ENCODE measurements at places on chromosomes 7 and 10.

DNA sequence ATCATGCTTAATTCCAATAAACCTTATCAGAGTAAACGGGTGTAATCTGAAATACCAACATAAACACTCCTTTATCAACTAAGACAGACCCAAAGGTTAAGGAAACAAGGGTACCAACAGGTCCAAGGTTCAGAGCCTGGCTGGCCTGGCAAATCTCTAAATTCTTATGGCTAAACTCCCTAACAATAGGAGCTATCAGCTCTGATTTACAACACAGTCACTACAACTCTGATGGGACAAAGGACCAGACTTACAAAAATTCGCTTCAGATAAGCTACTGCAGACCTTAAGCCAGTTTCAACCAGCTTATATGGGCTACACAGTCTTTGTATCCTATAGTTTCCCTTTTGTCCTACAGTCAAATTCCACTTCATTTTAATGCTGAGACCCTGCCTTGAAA, 381.9 kb downstream of the ZWINT start:
- DNase-seq = no peak

GRCh38 chr7:22292531-22292930, 64.4 kb downstream of the RAPGEF5 start:
- no peak for DNase-seq

DNA sequence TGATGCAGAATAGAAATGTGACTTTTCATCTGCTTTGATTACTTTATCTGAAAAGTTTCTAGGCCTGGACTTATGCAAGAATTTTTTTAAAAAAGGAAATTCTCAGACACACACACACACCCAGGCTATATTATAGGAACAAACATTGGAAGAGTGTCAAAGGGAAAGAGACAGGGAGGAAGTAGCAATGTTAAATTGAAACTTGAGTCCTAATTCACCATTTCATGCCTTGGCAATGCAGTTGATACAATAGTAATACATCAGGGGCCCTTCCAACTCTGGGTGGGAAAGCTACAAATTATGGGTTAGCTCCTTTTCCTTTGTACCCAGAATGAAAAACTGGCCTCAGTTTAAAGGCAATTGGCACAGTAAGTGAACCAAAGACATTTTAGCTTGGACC, 258.0 kb upstream of the LYZL1 start:
- no peak for DNase-seq

DNA sequence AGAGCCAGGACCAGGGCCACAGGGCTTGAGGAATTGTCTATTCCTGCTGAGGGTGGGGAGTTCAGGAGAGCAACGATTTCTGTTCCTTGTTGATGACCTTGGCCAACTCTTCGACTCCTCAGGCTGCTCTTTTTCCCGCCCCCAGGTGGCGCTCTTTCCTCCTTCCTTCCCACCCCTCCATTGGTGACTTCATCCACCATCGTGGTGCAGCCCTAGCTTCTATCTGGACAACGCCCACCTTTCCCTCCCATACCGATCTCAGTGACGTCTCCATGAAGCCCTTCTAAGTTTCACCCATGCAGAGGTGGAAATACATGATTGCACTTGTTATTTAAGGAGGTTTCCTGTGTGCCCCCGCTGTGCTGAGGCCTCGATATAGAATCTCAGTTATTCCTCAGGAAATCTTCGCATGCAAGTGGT, 22.1 kb upstream of the CARD11 start:
- DNase-seq = no peak

DNA sequence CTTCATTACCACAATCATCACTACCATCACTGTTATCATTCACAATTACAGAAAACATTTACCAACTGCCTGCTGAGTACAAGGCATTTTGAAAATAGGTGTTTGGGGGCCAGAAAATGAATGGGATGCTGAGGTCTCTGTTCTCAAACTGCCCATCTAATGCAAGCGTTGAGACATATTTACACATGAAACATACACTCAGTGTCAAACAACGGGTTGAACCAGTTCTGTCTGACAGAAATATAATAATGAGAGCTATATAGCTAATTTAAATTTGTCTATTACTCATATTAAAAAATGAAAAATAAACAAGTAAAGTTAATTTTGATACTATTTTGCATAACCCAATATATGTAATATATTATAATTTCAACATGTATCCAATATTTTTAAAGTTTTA, 303.1 kb downstream of the KCNMA1 start:
- no peak for DNase-seq

DNA sequence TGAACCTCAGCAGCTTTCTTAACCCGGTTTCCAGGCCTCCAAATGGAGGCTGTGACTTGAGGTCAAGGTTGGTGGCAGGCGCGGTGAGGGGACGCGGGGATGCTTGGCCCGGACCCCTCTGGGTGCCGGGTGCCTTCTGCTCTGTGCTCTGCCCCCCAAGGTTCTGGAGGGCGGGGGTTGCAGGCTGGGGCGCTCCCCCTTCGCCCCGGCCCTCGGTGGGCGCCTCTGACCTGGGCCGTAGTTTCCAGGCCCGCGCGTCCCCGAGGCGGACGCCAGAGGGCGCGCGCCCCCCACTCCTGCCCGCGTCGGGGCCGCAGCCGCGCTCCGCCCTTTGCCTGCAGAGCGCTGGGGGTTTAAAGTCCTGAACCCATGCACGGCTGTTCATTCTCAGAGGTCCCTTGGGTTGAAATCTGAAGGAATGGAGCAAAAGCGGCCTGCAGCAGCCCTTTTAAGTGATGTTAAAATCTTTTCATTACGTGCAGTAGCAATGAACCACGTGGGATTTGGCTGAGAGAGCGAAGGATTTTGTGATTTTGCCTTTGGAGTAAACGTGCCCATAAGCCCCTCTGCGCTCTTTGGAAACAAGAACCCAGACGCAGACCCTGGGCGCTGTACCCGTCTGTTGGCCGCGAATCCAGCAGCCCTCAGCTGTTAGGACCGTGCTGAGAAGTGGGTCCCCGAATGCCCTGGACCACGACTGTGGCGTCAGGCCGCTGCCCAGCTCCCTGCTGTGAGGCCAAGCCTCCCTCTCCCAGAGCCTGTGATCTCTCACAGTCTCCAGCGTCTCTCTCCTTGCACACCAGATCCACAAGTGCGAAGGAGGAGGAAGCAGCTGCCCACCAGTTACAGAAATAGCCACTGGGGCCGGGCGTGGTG, 135.0 kb downstream of the ACTR3B start:
- no peak for DNase-seq

DNA sequence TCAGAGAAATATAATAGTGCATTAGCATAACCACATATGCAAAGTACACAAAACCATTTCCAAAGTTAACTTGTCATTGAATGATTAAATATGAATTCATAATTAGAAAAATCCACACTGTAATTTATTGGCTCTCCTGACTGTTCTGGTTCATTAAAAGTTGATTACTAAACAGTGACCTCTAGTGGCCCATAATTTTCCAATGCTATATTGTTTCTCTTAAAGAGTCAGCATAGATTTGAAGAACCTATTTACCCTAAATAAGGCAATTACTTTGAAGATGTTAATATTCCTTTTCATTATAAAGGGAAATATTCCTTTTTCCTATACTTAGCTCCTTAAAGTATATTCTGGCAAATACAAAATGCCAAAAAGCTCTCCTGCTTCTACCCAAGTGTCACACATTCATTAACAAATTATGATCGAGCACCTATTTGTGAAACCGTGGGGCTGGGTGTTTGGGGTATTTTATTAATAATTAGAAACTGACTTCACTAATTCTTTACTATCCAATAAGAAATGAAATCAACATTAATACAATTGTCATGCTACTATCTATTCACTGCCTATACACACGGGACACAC, 86.2 kb downstream of the HIBADH start:
- DNase-seq = no peak

GRCh38 chr7:50685135-50686065, 97.3 kb downstream of the GRB10 start:
- DNase-seq = no peak

- no peak for DNase-seq
Measured at GRCh38 chr10:74451127-74451829, 300.3 kb downstream of the ADK start.

DNA sequence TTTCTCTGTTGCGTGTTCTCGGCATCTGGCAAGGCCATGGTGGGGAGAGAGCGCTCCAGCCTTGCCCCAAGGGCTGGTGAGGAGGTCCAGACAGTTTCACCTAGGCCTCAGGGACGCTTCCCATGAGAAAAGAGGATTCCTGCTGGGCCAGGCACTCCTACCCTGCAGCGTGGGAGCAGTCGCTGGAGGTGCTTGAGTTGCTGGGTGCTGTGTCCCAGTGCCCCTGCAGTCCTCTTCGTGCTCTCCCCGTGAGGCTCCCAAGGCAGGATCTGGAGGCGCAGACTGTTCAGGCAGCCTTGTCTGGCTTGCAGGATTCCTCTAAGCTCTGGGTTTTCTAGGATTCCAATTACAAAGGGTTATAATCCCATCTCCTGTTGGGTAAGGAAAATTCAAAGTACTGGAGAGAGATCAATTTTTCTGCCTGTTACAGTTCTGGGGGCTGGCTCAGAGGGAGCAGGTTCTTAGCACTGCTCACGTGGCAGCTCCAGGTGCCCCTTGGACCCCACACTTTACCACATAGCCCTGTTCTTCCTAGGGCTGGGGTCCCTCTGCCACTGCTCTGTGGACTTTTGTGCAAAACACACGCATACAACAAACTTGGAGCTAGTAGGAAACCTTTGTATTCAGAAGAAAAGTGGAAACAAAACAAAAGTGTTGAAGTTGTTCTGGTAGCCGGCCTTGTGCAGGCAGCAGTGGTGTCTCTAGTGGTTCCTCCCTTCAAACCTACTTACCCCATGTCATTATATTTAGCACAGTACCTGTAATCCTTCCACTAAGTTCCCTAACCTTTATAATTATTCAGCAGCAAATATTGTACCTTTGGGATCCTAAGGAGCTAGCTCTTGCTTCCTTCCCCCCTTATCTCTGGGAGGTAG, 60.5 kb downstream of the CCNY start:
- no peak for DNase-seq

- no peak for DNase-seq
Measured at GRCh38 chr10:48608976-48609375, 4.1 kb upstream of the ARHGAP22 start.

DNA sequence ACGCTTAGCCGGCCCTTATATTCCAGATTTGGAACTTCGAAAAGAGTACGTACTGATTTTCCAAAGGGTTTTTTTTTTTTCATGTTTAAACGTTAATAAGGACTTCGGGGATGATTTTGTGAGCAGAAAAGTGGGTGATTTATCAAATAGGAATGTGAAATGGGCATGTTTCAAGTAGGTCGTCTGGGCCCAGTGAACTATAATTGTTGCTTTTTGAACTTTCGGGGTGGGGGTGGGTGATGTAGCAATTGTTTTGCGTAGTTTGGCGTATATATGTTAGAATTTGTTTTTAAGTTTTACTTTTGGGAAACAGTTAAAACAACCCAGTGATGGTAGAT, 299 bp upstream of the PBLD start:
- DNase-seq = no peak

DNA sequence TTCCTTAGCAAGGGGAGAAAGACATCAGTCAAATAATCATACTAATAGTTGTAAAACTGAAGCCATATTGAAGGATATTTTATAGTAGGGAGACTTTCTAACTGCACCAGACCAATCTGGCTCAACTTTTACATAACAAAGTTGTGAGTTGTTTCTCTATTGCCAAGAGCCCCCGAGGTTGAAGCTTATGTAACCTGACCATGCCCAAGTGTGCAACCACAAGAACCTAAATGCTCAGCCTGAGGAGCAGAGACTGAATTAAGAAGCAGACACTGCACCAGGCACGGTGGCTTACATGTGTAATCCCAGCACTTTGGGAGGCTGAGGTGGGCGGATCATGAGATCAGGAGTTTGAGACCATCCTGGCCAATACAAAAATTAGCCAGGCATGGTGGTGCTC, 77.3 kb upstream of the ARMC3 start:
- DNase-seq = no peak

GRCh38 chr7:131501930-131502685, 54.3 kb downstream of the PODXL start:
- DNase-seq = no peak

DNA sequence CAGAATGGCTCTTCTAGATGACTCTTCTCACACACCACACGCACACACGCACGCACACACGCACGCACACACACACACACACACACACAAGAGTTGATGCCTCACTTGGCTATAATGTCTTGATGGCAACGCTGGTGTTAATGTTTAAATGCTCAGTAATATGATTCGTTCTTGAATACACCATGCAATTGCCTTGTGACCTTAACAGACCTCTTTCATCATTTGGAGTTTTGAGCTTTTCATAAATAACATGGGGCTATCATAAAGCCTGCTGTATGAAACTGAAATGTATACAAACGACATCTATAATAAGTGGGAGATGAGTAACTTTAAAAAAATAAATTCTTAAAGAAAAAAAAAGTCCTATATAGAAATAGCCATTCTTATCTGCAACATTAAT, 8.2 kb downstream of the JCAD start:
- DNase-seq = no peak

GRCh38 chr7:151809864-151810170, 67.1 kb downstream of the PRKAG2 start:
- DNase-seq = no peak

GRCh38 chr7:128041203-128041602, 10.0 kb upstream of the LRRC4 start:
- DNase-seq = no peak

DNA sequence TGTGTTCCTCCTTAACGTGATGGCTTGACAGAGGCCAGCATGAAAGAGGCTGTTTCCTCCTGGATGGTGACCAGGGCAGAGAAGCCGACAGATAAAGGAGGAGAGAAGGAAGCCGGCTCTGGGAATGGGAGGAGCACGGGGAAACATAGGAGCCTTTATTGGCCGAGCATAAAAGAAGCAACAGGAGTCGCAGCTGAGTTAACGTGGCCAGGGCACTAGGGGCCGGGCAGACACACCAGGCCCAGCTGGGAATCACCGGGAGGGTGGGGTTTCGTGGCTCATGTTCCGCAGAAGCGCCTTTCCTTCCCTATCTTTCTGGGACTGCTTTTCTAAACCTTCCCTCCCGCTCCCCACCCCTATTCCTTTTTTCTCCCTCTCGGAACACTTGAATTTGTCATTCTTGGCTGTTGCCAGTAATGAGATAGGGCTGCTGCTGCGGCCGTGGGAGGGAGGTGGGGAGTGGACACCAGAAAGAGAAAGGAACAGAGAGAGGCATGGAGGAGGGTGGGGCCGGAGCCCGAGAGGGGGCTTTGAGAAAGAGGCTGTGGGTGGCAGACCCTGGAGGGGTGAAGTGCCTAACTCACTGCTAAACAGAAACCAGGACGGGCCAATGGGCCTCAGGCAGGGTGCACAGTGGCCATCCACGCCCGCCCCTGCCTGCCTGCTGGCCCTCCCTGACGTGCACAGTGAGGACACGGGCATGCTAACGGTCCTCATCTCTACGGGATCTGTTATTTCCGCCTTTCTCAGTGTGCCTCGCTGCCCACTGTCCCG, 65.2 kb downstream of the COL13A1 start:
- no peak for DNase-seq

GRCh38 chr7:143901332-143901667, 676 bp downstream of the TCAF1 start:
- no peak for DNase-seq

GRCh38 chr7:131587315-131587923, 31.0 kb upstream of the PODXL start:
- no peak for DNase-seq

GRCh38 chr7:28629216-28629842, 217.0 kb downstream of the CREB5 start:
- DNase-seq = no peak

Data from thoracic aorta (tissue), 2 donors.